ENCODE measurements at places on chromosomes 5 and 9.

DNA sequence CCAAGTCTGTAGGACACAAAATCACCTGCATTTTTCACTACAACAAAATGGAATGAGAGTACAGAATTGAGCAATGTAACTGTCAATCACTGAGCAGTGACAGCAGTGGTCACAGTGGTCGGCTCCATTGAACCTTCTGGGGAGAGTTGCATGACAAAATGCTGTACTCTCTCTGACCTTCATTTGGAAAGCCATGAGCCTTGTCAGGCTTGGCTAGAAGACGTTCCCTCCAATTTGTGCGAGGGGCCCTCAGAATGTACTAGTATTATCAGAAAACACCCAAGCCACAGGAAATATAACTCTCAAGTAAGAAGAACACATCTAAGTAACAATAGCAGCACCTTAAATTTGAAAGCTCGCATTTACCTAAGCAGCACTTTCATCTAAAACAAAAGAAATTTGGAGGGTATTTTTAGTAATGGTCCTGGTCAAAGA, 425.6 kb upstream of the MEF2C start:
- DNase-seq: no peak

DNA sequence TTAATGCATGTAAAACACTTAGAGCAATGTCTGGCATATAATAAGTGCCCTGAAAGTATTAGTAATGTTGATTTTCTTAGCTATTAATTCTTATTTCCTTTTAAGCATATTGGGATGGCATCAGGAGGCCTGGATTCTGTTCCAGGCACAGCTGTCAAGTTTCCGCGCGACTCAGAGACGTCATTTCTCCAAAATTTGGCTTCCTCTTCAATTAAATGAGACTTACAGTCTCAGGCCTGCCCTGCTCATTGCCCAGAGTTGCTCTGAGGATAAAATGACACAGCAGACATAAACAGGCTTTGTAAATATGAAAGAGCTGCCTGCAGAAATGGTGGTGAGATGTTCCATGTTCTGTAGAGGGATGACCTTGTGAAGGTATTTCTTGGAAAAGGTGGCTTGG, 159.8 kb upstream of the GLRA1 start:
- no peak for DNase-seq

DNA sequence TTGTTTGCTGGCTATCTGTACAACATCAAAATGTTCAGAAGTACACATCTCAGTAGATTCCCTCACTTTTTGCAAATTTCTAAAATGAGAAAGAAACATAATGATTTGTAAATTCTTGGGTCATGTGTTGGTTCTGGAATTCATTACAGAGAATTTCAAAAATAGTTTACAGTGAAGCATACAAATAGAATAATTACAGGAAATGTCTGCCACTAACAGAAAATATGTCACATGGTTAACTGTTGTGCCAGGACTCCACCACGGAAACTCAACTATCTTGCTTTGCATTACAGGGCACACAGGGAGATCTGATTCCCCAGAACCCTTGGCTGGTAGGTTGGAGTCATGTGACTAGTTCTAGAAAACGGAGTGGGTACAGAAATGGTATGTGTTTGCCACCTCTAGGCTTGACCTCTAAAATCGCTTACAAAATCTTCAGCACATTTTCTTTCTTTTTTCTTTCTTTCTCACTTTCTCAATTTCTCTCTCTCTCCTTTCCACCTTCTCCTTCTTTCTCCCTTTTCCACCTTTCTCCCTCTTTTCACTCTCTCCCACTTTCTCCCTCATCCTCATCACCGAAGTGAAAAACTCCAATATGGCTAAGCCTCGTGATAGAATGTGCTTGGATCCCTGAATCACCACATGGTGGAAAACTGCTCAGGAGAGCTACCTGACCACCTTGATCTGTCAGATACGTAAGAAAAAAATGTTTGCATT, 32.4 kb downstream of the RASEF start:
- DNase-seq: no peak

DNA sequence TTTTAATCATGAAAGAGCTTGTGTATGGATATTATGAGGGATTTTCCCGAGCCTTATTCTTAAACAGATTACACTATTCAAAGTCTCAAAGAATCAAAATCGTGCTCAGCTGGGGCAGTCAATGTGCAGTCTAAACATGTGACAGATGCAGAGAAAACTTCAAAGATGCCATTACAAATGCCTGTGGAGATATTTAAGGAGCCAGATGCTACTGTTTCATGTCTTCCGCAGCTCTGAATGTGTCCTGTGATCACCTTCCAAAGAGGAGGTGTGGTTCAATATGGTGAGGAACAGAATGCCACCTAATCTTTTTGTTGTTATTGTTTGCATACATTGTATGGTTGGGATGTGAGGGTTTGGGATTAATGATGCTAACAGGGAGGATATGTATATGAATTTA, 593.3 kb upstream of the ARRDC3 start:
- DNase-seq: no peak

DNA sequence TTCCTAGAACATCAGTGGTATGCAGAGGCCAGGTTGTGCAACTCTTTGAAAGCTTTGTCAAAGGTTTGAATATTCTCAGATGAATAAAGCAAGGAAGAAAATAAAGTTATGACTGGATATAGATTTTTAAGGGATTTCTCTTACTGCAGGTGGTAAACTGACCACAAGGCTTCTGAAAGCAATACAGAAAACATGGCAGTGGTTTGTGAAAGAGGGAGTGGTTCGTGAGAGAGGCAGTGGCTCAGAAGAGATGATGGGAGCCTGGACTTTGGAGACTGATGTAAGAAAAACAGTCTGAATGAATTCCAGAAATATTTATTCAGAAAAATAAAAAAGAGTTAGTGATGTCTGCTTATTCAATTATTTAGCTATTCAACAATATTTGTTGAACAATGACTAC, 380.4 kb upstream of the CTNND2 start:
- no peak for DNase-seq

DNA sequence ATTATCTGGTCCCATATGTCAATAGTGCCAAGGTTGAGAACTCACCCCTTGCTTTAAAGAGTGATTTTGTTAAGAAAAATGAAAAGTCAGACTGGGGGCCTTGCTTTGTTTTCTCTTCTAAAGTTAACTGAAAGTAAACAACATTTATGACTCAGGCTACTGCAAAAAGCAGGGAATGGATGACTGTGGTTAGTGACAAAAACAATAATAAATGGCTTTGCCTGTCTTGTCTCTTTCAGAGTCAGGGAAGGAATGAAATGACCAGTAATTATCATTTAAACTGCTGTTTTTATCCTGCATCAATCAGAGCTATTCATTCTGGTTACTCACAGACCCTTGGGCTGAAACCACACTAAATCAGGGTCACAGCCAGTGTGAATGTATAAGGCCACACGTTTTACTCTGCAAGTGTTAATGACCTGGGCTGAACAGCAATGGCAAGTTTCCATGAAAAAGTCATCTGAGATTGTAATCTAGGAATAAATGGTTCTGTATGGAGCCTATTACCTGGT, 112.2 kb downstream of the ZNF608 start:
- no peak for DNase-seq

DNA sequence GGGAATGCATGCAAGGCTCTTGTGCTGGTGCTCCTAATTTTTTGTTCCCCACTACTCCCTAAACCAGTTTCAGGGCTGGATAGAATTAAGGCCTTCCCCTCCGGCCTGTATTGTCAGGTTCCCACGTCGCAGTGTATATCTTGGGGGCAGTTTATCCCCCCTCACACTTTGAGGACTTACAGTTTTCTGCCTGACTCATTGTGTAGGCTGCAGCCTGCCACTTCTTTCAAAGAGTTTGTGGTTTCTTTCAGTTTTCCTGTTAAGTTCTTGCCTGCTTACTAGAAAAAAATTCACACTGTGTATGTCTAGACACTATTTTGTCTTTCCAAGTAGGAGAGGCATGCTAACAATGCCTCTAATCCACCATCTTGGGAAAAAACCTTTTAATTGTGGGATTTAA, 28.4 kb upstream of the BTNL3 start:
- no peak for DNase-seq

GRCh38 chr9:5113994-5114748, 71.3 kb downstream of the INSL6 start:
- DNase-seq: no peak

DNA sequence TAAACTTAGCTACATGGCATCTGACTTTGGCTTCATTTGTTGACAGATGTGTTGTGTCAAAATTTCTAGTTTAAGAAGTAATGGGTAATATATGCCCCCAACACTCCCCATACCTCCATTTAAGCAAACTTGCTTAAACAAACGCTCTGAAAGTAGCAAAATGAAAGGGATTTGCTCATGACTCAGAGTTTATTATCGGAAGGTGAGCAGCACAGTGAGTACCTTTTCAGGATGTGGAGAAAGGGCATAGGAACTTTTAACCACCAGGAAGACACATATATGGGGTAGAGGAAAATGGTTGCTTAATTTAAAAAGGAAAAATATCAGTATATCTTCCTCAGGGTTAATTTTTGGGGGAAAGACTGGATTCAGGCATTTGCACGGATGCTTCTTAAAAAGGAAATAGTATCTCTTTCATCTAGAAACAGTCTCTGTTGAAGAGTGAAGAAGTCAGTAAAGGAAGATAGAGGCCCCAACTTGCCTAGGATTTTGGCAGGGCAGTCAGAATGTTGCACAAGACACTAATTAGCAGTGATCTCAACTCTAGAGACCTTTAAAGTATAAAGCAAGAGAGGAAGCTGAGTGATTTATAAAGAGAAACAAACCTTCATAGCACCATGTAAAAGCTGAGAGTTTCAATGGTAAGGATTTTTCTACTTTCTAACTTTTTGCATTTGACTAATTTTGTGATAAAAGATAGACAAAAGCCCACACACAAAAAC, 155.1 kb downstream of the TRIO start:
- no peak for DNase-seq

- no peak for DNase-seq
These were observed 19.0 kb downstream of the ACTL7B start for GRCh38 chr9:108836781-108837180.

GRCh38 chr5:14081791-14082190, 61.4 kb upstream of the TRIO start:
- no peak for DNase-seq

DNA sequence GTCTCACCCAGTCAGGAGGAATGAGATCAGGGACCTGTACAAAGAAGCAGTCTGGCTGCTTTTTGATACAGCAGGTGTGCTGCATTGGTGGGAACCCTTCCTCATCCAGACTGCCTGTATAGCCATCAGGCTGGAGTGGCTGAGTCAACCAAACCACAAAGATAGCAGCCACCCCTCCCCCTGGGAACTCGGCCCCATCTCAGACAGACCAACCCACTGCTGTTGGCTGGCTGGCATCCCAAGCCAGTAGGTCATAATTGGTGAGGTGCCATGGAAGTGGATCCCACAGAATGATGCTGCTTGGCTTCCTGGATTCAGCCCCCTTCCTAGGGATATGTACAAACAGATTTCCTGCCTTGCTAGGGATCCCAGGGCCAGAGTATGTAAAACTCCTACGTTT, 60.9 kb downstream of the YTHDC2 start:
- no peak for DNase-seq

DNA sequence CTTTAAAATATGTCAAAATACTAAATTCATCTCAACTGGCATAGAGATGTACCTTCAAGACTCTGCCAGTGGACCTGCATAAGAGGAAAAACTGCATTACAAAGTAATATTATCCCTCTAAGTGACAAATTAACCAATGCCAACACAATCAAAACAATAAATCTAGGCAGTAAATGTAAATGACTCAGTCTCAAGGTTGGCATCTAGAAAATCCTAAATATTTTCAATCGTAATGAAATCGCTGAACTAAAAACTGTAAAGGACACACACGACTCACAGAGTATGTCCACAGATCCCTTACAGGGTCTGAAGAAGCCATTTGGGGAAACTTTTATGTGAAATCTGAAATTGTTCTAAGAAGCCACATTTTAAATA, 31.2 kb downstream of the ERMP1 start:
- no peak for DNase-seq

DNA sequence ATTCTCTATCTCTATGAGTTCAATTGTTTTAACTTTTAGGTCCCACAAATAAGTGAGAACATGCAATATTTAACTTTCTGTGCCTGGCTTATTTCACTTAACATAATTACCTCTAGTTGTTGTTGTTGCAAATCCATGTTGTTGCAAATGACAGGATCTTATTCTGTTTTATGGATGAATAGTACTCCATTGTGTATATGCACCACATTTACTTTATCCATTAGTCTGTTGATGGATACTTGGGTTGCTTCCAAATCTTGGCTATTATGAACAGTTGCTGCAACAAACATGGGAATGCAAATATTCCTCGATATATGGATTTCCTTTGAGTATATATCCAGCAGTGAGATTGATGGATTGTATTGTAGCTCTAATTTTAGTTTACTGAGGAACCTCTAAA, 36.3 kb downstream of the MEGF9 start:
- DNase-seq: no peak

DNA sequence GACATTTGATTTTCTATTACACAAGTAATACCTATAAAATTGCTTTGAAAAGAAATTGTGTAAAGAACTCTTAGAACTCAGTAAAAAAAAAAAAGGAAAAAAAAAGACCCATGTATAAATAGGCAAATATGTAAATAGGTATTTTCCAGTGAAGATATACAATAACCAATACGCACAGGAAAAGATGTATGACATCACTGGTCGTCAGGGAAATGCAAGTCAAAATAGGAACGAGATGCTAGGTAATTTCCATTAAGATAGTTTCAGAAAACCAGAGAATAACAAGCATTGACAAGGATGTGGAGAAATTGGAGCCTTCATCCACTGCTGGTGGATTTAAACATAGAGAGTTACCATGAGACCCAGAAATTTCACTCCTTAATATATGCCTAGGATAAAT, 708.8 kb downstream of the MTRR start:
- DNase-seq: no peak

GRCh38 chr9:73029346-73029745, 76.5 kb upstream of the ALDH1A1 start:
- no peak for DNase-seq

DNA sequence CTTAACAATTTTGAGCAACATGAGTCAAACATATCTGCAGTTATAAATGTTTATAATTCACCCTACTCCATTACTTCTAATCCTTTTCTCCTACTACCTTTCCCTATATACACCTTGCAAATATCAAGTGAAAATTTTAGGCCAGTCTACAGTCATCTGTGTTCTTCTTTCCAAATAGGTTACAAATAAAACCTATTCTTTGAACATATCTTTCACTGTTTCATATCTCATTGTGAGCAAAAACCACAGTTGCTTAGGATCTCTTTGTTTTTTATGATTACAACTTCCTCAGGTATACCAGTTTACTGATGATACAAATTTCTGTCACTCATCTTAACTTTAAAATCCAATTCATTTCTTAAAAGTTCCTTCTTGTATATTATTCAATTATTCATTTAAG, 34.4 kb downstream of the RFX3 start:
- no peak for DNase-seq

- DNase-seq: no peak
These were observed 862 bp upstream of the NDUFB6 start for GRCh38 chr9:32573821-32574220.

DNA sequence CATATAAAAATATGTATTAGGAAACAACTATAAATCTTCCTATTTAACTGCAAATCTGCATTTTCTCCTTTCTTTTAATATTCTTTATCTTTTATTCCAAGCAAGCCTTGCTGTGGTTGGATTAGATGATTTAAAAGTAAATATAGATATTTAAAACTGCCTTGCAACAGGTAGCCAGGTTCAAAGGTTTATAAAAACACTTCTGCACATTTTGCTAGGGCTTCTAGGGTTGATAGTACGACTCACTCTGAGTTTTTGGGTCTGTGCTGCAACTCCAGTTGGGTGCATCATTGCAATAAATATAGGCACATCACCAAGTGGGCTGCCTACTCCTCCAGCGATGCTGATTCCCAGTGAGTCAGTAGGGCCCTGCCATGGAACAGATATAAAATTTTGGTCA, 167.7 kb downstream of the MPDZ start:
- DNase-seq: no peak

Measured in stimulated activated CD8-positive, alpha-beta memory T cell treated with anti-CD3 and anti-CD28 coated beads, Interleukin-12 subunit alpha, Interleukin-12 subunit beta, amount 100 ng/mL, for 4 hours (primary cell).